ENCODE measurements at places on chromosomes 6 and 20. TPM values are rescaled to one million over a fixed set of nuclear protein-coding genes. Genes with fewer than 3 reads are reported as not detected.

SRSF12 gene
- under 0.01 TPM for total RNA-seq

ZSCAN16 gene
- 2.3 TPM for total RNA-seq

SPACA1 gene
- not detected for total RNA-seq

SFT2D1 gene
- total RNA-seq = 51.4 TPM

R3HDML gene
- total RNA-seq = not detected

LTB gene
- not detected for total RNA-seq

UFL1 gene
- total RNA-seq = 25.9 TPM

MICB gene
- total RNA-seq = 4.1 TPM

RIPPLY2 gene
- not detected for total RNA-seq

Measured in GM23248 (cell line).